Ascending aorta (tissue), 2 donors: ENCODE measurements at places on chromosomes 3 and 15.

DNA sequence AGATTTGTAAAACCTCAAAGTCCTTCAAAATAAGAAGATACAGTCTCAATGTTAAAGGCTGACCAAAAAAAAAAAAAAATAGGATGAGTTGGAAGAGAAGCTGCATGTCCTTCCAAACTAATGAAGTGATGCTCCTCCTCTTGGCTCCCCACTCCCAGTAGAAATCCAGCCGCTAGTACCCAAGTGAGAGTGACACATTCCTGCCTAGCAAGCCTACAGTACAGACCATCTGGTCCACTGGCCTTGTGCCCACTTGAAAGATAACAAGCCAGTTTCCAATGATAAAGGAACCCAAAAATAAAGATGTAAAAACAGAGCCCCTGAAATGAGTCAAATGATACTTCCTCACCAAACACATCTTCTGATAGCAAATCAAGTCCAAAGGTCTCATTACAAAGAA is 258.7 kb upstream of the NSMCE3 start:
- no peak for DNase-seq

GRCh38 chr3:20218215-20218614 is 32.2 kb upstream of the SGO1 start:
- DNase-seq: no peak

GRCh38 chr15:92112180-92112579 is 258.7 kb downstream of the SLCO3A1 start:
- DNase-seq: no peak

DNA sequence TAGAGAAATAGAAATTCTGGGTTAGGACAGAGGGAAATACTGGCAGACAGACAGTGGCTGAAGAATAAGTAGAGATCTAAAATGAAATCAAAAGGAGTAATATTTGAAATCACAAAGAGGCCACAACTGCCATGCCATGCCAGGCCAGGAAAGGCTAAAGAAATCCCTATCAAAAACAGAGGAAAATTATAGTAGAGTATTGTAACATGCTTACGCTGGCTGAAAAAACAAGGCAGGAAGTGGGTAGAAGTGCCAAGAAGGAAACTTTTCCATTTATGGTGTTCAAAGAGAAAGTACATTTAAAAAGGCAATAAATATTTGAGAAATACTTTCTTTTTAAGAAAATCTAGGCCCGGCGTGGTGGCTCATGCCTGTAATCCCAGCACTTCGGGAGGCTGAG is 415.7 kb downstream of the PLCL2 start:
- DNase-seq: no peak

DNA sequence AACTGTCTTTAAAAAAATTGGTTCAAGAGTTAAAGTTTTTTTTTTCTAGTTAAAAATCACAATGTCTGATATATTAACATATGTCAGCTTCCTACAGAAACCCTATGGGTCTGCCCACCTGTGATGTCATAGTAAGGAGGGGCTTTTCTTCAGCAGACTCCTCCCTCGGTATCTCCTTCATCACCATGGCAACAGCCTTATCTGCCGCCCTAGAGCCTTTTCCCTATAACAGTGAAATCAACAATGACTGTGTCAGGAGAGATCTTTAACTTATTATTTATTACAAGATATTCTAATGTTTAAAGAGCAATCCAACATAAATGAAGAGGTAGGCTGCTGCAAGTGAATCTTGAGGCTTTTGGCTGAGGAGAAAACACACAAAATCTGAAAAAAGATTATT is 138.7 kb downstream of the PEX5L start:
- no peak for DNase-seq

DNA sequence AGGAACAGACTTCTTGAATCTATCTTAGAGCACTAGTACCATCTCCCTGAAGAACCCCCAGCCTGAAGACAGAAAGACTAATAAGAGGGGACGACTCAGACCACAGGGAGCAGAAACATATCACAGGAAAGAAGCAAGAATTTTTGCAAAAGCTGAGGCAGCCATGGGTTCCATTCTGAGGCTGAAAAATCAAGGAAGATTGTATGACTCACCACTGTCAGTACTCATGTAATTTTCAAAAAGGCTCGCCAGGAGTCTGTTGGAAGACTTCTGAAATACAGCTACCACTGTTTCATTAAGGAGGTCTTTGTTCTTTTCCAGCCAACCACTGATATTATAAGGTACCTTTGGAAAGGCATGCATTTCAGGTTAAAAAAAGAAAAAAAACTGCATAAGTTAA is 47.5 kb downstream of the MYH15 start:
- DNase-seq: no peak

DNA sequence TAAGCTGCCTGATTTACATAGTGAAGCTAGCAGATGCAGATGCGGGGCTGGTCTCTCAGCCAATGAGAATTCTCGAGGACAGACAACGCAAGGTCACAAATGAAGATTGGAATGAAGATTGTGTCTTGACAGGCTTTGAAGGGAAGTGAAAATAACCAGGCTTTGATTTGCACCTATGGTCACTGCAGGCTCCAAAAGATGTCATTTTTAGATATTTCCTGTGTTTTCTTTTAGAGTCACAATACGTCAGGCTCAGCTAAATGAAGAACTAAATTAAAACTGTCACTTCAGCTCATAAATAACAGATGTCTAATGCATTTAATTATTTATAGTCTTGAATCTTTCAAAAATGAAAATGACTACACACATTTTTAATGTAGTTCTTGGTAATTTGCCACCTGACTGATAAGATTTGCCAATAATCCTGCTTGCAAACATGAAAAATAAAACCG is 99.5 kb downstream of the SQOR start:
- no peak for DNase-seq

DNA sequence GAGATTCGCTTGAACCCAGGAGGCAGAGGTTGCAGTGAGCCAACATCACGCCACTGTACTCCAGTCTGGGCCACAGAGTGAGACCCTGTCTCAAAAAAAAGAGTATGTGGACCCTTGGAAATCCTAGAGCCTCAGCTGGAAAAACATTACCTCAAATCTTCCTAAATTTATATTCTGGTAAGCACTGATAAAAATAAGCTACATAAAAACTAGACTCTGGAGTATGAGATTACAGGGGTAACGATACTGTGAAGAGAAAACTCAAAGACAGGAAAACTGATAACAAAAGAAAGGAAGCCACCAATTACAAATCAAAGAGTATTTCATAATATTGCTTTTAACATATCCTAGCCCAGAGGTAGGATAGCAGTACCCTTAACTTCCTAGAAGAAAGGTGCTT is 30.3 kb downstream of the SETD2 start:
- no peak for DNase-seq

DNA sequence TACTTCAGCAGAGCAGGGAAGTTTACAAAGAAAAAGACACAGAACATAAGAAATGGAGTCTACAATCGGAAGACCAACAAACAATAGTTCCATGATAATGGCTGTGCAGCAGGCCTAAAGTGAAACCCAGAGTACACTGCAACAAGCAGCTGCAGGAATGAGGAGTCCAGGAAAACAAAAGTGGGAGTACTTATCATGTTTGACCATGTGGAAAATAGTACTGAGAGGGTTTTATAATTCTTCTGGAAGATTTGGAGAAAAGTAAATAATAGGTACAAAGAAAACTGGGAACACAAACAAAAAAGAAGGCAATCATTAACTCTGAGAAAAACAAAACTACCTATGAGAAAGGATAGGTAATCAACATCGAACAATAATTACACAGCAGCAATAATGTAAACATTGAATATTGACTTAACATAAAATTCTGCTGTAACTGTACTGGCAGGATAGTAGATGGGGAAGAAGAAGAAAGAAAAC is 87.5 kb downstream of the NEK10 start:
- DNase-seq: no peak

- DNase-seq: no peak
These were observed 36.7 kb upstream of the LHFPL4 start for GRCh38 chr3:9590282-9590791.

DNA sequence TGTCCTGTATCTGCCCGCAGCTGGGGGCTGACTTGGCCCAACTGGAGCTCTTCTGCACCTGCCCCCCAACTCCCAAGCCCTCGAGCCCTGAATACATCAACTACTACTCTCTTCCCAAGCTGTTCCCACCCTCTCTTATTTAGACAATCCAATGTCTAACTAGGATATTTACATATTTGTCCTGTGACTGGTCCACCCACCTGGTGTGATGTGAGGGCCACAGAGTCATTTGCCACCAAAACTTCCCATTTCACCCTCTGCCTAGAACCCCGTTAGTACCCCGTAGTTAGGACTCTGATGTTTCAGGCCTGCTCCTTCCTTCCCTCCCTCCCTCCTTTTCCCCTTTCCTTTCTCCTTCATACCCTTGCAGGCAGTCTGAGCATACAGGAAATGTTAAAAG is 6.4 kb downstream of the CPLX3 start:
- no peak for DNase-seq

DNA sequence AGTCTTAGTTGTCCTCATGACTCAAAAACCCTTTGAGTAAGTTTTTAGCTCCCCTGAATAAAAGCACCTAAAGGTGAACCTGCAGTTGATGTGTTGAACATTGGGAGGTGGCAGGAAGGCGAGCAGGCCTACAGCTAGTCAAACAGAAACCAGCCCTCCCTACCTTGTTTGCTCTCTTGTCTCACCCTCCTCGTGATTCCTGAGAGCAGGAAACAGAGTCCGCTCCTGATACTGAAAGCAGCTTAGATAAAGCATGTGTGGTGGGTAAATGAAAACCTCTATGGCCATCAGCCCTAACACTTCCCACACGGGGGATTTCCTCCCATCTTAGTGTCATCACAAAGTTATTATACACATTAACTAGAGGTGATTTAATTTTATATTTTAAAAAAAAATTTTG is 21.8 kb upstream of the CLDN18 start:
- DNase-seq: no peak

DNA sequence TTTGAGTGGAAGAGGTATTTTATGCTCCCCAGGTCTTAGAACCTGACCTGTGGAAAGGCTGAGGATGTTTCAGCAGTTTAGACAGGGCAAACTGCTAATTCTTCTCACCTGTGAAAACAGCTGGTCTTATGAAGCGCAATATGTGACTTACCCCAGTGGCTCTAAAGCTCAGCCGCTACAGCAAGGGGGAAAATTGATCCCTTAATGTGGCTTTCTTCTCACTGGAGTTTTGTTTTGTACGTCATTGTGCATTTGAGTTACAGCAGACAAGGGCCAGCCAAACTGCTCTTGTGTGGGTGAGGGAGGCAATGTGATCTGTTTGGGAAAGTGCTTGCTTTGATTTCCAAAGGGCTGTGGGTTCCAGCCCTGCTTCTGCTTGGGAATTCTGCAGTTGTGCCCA is 293.4 kb upstream of the LRRFIP2 start:
- no peak for DNase-seq

GRCh38 chr3:88997260-88997659 is 110.2 kb upstream of the EPHA3 start:
- no peak for DNase-seq

DNA sequence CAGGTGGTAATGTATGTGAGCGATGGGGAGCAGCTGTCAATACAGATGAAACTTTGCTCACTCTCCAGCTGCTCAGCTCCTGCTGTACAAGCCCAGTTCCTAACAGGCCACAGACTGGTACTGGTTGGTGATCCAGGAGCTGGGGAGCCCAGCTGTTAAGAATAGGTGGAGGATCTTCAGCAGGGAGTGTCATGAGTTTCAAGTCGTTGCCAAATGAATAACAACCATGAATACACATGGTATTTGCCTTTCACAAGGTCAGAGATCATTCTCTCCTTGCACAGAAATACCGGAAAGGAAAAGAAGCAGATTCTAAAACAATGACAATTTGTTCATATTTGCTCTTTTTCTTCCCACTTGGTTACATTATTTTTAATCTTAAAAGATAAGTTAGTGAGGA is 5.1 kb downstream of the PLSCR1 start:
- DNase-seq: no peak

DNA sequence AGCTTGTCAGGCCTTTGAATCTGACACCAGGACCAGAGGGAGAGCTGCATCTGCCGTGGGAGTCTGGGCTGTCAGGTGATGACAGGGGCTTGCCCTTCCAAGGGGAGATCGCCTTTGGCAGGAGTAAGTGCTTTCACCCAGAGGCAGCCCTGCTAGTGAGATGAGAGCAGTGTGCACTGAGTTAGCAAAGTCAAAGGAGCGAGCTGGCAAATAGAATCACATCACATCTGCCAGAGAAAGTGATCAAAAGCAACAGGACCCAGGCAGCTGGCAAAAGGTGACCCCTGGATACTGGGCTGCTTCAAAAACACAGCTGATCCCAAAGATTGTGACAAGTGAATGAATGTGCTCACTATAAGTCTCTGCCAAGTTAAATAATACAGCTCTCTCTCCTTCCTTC is 36.1 kb upstream of the PYDC2 start:
- no peak for DNase-seq

- no peak for DNase-seq
These were observed 86.7 kb downstream of the THBS1 start for GRCh38 chr15:39667382-39668127.

DNA sequence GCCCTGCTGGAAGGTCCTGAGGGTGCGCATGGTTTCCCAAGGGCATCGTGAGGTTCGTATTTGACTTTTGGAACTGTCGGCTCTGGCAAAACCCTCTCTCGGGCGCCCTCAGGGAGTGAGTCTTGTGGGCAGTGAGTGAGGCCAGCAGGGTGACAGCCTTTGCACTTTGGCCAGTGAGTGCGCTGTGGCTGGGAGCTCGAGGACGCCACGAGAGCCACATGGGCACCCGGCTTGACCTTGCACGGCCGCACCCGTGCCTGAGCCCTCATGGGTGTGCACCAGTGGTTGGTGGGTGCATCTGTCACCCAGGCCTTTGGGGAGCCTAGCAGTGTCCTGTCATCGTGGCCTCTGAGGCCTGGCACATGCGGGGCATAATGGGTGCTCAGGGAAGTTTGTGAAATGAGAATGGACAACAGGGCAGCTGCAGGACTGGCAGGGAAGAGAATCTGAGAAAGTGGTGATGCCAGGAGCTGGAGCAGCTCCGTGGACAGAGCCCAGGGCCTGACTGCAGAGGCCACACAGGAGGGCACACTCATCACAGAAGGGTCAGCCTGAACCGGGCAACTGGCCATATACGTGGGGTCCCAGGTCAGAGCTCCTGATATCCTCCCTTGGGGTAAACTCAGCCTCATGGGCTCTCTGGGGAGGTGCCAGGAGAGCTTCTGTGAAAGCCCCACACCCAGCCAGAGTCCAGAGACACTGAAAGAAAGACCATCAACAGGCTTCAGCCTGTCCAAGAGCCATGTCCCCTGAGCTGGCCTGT is 30.4 kb upstream of the SNRPA1 start:
- DNase-seq: no peak
